ENCODE measurements at places on chromosomes 13 and 19. TPM values are rescaled to one million over a fixed set of nuclear protein-coding genes. Genes with fewer than 3 reads are reported as not detected.

DNA sequence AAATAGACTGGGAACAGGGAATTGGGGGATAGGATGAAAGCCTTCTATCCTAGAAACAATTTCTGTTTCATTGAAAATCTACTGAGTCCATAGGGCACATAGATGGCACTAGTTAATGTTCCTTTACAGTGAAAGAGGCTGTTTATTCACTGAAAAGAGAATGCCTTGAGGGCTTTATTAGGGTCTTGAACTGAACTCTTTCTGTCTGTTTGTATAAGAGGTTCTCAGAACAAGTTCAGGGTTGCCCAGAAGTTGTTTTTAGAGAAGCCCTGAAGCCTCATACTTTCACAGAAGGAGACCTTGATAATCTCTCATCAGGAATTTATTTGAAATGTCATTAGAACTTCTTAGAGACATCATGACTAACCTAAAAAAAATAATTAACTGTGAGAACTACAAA is 43.9 kb downstream of the ENOX1 start:
- DNase-seq: peak; percentile 90

DNA sequence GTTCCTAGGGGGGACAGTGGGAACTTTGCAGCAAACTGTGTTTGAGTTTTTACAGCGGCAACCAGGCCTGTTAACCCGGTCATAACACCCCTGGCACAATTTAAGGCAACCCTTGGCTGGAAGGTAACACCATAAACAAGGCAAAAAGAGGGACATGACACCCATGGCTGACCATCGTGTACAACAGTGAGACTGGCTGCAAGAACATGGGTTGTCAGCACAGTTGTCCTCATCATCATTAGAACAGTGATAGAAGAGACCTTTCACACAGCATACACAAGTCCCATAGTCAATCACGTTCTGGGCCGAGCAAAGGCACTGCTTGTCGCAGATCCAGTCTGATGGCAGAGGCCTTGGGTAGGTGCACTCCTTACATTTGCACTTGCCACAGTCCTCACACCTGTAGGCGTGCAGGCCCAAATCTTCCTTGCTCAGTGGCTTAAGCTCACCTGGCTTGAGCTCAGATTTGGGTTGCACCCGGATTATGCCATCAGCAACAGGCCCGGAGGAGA is 4.1 kb downstream of the SPRY2 start:
- DNase-seq: peak; percentile 59

Gene FPR1
- not detected for total RNA-seq

Gene NUP62
- total RNA-seq: 39.6 TPM

- DNase-seq: peak; percentile 52
Observed at GRCh38 chr13:43874504-43875092, 4.9 kb downstream of the CCDC122 start.
